ENCODE measurements at places on chromosomes 6 and 20.

- DNase-seq, result no peak
Observed at GRCh38 chr20:33785503-33785902, 25.6 kb upstream of the CHMP4B start.

GRCh38 chr6:7794509-7794908 is 68.6 kb downstream of the BMP6 start:
- no peak for DNase-seq

DNA sequence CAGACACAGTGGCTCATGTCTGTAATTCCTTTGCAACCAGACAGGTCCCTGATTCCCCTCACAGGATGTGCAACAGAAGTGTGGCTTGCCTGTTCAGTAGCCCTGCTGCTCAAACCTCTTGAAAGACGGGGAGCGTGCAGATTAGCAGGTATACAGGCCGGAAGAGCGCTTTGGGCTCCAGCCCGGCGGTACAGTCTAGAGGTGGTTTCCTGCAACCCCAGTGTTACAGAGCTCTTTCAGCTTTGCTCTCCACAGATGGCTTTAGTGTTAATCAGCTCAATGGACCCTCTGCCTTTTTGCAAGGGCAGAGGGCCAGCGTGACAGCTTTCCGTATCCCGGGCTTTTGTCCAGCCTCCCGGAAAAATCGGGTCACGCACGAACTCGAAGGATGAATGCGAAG is 67.2 kb upstream of the TNFRSF21 start:
- DNase-seq, result no peak

DNA sequence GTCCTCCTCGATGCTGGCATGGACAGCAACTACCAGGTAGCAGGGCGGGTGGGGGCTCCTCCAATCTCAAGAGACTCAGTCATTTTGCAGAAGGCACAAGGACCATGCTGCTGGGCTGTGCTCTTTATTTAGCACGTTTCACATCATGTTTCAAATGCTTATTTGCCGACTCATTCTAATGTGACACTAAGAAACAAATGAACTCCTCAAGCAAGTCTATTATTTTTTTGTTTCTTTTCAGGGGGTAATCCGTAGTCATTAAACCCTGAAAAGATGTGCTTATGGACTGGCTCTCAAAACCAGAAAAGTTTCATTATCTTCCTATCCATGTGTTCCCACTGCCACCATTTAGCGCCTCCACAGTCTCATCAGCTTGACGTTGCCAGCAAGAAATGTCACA is 92.9 kb downstream of the ANKS1A start:
- DNase-seq, result no peak

- no peak for DNase-seq
Observed at GRCh38 chr20:20489648-20490341, 121.9 kb downstream of the INSM1 start.

DNA sequence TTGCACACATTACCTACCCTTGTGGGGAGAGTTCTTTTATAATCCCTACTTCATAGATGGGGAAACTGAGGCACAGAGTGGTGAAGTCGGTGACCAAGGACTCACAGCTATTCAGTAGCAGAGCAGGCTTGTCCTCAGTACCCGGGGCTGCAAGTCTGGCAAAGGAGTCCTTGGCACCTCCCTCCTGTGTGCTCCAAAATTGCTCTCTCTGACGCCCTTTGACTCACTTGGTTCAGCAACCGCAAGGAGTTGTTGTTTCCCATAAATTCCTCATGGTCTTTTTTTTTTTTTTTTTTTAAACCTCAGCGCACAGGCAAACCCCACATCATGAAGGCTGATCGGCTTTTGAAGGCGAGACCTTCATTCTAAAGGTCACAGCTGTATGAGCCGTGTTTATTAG is 143.2 kb downstream of the CEBPB start:
- DNase-seq, result no peak

DNA sequence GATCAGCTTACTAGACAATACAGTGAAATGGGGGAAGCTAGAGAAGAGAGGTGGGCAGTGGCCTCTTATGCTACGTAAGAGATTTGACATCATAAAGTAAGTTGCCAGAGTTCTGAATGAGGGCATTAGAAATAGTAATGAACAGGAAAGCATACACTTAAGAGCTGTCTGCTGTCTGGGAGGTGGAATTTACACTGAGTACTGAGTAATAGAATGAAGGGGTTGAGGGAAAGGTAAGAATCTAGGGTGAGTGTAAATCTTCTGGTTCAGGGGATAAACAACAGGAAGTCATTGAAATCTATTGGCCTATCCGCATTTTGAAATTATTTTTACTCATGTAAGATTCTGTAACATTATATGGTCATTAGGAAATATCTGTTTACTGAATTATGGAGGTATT is 35.8 kb downstream of the HLA-DMB start:
- DNase-seq, result no peak

- no peak for DNase-seq
Observed at GRCh38 chr6:50600280-50600679, 113.0 kb upstream of the TFAP2D start.

DNA sequence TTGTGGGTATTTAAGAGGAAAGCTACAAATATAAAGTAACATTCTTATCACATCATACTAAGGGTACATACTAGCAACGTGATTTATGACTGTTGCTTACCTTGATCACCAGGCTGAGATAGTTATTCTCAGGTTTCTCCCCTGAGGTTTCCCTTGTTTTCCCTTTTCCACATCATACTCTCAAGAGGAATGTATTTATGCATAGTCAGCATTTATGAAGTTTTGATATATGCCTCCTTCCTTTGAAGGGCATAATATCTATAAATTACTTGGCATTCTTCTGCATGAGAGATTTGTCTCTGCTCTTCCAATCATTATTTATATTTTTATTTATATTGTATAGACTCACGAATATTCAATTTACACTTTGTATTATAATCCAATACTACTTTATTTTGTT is 726.7 kb upstream of the ADGRB3 start:
- DNase-seq, result no peak

DNA sequence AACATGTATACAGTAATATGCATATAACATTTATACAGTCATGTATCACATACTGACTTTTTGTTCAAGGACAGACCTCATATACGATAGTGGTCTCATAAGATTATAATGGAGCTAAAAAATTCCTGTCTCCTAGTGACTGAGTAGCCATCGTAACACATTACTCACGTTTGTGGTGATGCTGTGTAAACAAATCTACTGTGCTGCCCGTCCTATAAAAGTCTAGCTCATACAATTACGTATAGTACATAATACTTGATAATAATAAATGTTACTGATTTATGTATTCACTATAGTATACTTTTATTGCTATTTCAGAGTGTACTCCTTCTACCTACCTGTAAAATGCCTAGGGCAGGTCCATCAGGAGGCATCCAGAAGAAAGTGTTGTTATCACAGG is 17.4 kb downstream of the SERAC1 start:
- no peak for DNase-seq

- no peak for DNase-seq
Observed at GRCh38 chr6:22873513-22874136, 304.3 kb downstream of the HDGFL1 start.

- DNase-seq, result no peak
Observed at GRCh38 chr20:61923371-61924166, 142.1 kb downstream of the TAF4 start.

DNA sequence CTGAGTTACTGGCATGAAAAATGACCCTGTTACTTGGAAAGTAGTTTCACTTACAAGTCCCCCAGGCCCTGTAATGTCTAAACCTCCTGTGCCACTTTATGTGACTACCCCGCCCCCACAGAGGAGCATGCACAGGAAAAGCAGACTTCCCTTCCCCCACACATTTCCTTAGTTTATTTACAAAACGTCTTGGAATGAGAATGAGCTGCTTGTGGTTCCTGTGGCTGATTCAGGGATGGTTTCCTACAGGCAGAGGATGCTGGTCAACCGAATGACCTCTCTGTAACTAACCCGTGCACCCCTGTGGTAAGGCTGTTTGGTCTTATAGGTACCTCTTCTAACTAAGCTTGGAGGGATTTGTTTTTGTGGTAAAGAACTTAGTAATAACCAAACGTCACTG is 28.5 kb downstream of the RSPO3 start:
- DNase-seq, result no peak

DNA sequence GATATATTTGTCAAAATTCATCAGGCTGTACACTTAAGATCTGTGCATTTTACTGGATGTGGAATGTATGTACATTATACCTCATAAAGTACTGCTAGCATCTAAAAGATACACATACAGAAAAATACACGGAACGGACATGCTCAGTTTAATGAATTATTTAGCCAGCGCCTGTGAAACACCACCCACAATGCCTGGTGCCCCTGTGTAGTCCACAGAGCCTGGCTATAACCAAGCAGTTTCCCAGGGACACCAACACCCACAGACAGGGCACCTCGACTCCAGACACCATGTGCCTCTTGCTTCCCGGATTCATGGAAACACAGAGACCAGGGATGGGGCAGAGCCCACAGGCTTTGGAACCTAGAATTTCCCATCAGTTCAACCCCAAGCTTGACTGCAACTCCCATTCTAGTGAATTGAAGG is 17.4 kb upstream of the ARMC12 start:
- no peak for DNase-seq

DNA sequence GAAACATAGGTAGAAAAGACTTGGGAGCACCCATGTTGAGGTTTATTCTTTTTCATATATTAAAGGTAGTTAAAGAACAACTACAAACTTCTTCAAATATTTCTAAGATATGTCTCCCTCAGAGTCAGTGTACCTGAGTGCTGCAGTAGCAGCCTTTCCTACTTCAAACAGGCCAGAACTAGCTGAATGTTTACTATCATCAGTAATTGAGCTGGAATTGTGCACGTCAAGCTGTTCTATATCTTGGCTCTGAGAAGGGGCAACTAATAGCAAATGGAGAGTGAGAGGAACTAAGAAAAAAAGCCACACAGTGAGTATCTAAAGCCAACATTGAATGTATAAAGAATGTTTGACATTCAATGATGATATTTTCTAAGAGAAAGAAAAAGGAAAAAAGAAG is 21.7 kb downstream of the MTCL3 start:
- DNase-seq, result no peak

GRCh38 chr6:99613705-99614429 is 7.2 kb downstream of the PRDM13 start:
- DNase-seq, result peak; percentile 18

- no peak for DNase-seq
Observed at GRCh38 chr20:14950633-14951032, 613.2 kb upstream of the FLRT3 start.

- no peak for DNase-seq
Observed at GRCh38 chr20:36094497-36094896, 60.0 kb upstream of the EPB41L1 start.

GRCh38 chr6:148746363-148747144 is at the start of gene UST:
TSS of gene UST (plus strand) at chr6:148747030. CDS start at chr6:148747431, 401 bp downstream.
- peak; percentile 46 for DNase-seq

GRCh38 chr20:58945965-58946631 is 35.0 kb upstream of the NELFCD start:
- no peak for DNase-seq

DNA sequence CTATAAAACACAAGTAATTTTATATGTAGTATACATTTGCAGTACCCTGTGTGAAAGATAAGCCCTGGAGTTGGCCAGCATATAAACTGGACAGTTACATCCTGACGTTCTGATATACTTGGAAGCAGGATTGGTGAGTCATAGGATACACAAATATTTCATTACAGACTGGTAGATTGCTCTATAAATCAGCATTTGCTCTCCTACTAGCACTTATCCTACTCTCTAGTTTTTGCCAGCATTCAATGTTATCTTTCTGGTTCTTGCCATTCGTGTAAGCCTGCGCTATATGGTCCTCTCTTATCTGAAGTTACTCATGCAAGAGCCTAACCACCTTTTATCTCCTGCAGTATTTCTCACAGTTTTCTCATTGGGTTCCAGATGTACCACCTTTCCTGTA is 680.2 kb upstream of the MMS22L start:
- DNase-seq, result no peak

DNA sequence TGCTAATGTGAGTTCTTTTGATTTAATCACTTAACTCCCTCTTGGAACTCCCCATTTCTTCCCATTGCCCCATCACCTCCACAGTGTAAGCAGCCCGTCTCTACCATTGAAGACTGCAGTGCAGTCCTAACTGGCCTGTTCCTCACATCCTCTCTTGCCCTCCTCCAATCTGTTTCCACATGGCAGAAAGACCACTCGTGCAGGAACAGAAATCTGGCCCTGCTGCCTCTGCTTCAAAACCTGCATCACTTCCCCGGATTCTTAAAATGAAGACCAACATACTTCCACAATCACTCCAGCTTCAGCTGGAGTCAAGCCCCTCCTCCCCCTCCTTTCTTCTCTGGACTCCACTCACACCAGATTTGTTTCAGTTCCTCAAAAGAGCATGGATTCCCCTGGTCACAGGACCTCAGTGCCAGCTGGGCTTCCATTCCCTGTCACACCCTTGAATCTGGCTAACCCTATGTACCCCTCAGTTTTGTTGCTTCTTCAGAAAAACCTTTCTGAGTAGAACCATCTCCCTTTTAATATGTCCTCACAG is 802.3 kb downstream of the MAFB start:
- DNase-seq, result no peak

DNA sequence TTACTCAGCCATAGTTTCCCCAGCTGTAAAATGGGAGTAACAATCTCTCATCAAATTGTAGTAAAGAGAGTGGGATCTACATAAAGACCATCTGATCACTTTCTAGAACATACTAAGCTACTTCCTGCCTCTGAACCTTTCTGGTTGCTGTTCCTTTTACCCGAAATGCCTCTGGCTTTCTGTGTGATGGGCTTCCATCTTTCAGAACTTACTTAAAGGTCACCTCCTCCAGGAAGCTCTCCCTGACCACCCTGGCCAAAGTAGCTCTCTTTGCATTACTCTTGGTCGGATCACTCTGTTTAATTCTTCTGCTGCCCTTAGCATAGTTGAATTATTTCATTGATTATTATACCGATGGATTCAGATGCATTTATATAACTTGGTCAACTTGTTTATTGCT is 171.0 kb downstream of the BMP7 start:
- DNase-seq, result no peak

- no peak for DNase-seq
Observed at GRCh38 chr6:115885636-115886366, 174.9 kb downstream of the FRK start.

DNA sequence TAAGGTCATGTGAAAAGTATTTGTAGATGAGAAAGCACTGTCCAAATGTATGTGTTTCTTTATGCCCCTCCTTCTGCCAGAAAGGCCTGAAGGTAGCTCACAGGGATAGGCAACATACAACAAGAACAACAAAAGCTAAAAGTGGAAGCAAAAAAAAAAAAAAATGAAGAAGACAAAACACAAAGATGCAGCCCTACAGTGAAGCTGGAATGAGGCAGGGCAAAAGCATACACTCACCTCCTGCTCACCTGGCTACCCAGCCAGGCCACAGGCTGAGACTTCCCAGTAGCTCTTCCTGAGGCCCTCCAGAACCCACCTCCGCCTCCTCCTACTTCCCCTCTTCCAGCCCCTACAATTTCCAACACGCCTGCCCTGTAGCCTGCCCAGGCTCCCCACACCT is 2.4 kb downstream of the UNC5CL start:
- no peak for DNase-seq

DNA sequence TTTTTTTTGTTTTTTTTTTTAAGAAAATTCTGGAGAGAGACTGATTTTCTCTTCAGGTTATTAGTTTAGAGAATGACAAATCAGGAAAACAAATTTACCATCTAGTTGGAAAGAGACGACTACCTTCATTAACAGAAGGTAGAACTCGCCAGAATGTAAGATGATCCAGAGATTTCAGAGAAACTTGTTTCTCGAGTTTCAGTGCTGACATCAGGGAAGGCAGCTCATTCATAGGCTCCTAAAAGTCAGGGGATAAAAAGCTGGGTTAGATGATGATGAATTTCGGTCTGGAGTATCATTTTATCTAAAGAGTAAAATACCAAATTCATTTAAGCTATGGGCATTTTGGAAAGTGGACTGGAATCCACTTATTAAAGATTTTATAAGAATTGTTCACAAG is 27.9 kb downstream of the ZNF334 start:
- no peak for DNase-seq

All from activated CD4-positive, alpha-beta T cell treated with anti-CD3 and anti-CD28 coated beads for 4 hours (primary cell).